ENCODE measurements at places on chromosomes 1 and 21.

GRCh38 chr1:3076363-3076740 lies 7.3 kb downstream of the PRDM16 start:
- no peak for DNase-seq

- no peak for DNase-seq
Observed at GRCh38 chr1:109396871-109397580, 692 bp downstream of the SORT1 start.

- no peak for DNase-seq
Observed at GRCh38 chr1:109824349-109825115, 60.8 kb upstream of the EPS8L3 start.

DNA sequence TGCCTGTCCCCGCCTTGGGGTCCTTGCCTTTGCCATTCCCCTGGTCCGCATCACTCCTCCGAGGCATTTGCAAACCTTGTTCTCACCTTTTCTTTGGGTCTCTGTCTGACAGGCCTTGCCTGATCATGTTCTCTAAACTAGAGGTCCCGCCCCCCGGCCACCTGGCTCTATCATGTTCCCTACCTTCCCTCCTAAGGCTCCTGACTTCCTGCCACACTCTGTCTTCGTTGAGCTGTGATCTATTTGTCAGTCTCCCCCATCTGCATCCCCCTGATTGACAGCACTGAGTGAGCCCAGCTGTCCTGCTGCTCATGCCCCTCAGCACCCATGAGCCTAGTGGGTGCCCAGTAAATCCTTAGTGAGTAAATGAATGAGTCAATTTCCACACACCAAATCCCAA lies 22.8 kb downstream of the ERG start:
- DNase-seq, result no peak

- no peak for DNase-seq
Observed at GRCh38 chr1:205537386-205538018, 33.0 kb downstream of the CDK18 start.

- DNase-seq, result no peak
Observed at GRCh38 chr1:27745466-27745865, 19.7 kb downstream of the FAM76A start.

- DNase-seq, result no peak
Observed at GRCh38 chr1:11963622-11964021, 16.6 kb upstream of the MFN2 start.

GRCh38 chr21:36471254-36471723 lies 8.6 kb downstream of the CLDN14 start:
- DNase-seq, result no peak

GRCh38 chr21:23438081-23438480 lies 2169.2 kb downstream of the MRPL39 start:
- DNase-seq, result no peak

- no peak for DNase-seq
Observed at GRCh38 chr1:30847358-30847972, 61.1 kb downstream of the SDC3 start.

DNA sequence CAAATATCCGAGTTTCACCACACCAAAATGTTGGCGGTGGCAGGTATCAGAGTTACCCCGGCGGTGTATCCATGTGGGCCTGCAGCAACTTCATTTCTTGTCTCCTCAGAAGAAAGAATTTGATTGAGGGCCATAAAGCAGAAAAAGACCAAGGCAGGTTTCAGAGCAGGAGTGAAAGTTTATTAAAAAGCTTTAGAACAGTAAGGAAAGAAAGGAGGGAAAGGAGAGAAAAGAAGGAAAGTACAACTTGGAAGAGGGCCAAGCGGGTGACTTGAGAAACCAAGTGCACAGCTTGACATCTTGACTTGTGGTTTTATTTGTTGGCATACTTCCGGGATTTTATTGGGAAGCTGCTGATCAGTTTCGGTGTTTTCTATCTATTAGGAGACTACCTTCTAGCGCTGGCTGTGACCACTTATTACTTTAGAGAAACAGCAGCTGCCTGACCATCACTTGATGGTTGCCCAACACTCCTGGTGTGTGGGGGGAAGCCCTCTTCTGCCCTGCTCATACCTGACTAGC lies 75.5 kb upstream of the RAB3GAP2 start:
- no peak for DNase-seq

DNA sequence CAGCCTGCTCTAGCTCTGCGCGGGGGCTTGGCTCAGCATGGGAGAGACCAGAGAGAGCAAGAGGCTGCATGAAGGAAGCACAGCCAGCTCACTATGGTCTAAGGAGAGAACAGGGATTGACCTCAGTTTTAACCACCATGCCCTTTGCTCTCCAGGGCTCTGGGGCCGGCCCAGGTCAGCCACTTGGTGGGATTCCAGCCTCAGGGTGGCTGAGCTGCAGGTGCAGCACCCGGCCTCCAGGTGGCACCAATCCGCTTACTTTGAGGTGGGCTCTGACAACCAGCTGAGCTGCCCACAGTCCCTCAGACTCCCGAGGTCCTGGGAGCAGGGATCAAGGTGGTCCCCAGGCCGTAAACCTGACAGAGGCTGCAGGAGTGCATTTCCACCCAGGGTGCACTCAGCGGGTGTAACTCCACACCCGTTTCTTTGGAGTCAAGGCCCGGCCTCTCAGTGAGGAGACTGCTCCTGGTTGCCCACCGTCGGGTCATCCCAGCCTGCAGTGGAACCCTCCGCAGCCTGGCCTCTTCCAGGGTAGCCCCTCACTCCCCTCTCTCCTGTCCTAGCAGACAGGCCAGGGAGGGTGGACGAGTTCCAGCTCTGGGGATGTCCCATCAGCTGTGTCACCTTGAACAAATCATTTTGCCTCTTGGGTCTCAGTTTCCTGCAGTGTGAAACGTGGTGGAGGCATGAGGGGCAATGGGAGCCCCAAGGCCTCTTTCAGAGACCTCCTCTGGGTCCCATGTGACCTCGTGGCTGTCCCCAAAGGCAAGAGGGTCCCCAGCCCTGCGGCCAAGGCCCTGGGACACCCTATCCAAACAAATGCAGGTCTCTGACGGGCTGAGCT lies 607 bp upstream of the LGR6 start:
- DNase-seq, result no peak

GRCh38 chr1:208203127-208203847 lies 40.9 kb downstream of the PLXNA2 start:
- peak; percentile 35 for DNase-seq

GRCh38 chr1:18526436-18527275 lies 45.9 kb downstream of the KLHDC7A start:
- no peak for DNase-seq

GRCh38 chr1:160139840-160140239 lies 11.6 kb upstream of the ATP1A4 start:
- no peak for DNase-seq

DNA sequence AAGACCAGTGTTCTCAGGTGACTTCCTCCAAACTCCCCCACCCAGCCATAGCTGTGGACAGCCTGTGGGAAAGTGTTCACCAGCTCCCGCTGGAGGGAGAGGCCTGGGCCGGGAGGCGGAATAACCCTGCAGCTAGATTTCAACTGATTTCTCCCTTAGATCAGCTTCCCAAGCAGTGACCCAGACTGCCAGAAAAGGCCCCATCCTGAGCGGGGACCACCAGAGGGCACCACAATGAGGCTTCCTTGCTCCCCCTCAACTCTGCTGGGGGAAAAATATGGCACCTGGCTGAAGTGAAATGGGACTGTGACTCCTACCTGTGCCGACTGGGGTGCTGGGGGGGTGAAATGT lies 50.8 kb downstream of the RHBG start:
- DNase-seq, result no peak

All from NCI-H2227 treated with DMSO at 0.1 percent for 48 hours (cell line).